A549 treated with ZK216348 at 1 μM for 4 hours (cell line): ENCODE measurements at places on chromosomes 2 and 18. TPM values are rescaled to one million over a fixed set of nuclear protein-coding genes. Genes with fewer than 3 reads are reported as not detected.

Gene FOXI3
- 0.08 TPM in 1 of 5 replicates, not detected in the others for total RNA-seq

Gene OTOS
- total RNA-seq = not detected in 5 replicates

Gene TGFA
- 5.1 to 6.6 TPM (median 5.9 TPM) in 5 replicates for total RNA-seq

Gene FBLN7
- 0.28 to 0.91 TPM (median 0.60 TPM) in 5 replicates for total RNA-seq

Gene MAP3K19
- not detected in 5 replicates for total RNA-seq
